ENCODE measurements at places on chromosomes 12 and 14.

GRCh38 chr12:51976376-51977160, 25.1 kb downstream of the ACVR1B start:
- no peak for DNase-seq

DNA sequence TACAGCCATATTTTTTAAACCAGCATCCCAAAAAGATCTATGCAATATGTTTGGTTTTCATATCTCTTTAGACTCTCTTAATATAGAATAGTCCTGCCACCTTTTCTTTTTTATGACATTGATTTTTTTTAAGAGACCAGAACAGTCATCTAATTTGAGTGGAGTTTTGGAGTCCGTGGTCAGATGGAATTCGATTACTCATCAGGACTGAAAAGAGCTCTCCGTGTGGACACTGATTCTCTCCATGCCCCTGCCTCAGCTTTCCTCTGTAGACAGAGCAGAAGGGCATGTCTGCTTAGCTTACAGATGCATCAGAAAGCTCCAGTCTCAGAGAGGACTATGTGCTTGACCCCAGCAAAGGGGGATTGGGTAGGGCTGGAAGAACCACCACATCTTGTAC, 27.8 kb downstream of the SMCO2 start:
- DNase-seq, result no peak

DNA sequence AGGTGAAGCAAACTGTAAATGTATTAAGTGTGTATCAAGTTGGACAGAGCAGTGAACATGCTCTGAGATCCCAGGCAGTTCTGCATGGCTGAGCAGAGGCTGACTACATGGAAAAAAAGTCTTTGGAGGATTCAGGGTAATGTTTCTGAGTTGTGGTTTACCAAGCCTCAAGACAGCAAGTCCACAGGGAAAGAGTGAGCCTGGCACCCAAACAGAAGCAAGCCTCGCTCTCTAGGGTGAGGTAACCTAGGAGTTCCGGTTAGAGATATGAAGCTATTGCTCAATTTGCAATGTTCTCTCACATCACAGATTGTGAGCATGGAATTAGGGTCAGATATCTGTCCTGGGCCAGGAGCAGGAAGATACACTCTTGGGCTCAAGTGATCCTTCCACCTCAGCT, 158.6 kb downstream of the MON2 start:
- DNase-seq, result no peak

DNA sequence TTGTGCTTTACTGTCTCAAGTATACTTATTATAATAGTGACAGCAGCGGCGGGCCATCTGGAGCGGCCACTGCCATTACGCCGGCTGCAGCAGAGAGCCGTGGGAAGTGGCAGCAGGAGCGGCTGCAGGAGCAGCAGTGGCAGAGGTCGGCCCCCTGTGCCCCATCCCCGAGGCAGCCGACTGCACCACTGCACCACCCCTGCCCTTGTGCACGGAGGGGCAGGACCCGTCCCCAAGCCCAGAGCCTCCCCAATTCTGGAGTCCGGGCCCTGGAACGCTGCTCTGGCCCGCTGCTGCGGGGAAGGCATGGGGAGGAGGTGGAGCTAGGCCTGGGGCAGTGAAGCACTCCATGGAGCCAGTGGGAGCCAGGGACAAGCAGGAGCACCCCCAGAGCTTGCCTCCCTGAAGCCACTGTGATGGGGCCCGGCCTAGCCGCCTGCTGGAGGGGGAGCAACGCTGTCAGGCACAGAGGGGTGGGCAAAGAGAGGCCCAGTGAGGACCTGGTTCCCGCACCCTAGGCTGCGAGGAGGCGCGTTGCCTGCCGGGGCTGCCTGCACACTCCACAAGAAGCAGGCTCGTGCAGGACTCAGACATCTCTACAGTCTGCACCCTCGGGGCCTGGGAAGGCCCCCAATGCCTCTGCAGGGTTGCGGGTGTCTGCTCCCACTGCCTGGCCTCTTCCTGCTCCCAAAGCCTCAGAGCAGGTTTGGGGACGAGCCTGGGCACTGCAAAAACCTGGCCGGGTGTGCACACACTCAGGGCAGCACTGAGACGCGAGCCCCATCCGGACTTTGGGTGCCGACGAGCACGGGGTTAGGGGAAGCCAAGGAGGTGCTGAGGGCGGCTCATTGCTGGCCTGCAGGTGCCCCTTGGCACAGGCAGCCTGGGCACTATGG, 74.2 kb upstream of the RASSF8 start:
- DNase-seq, result no peak

GRCh38 chr12:113400362-113400761, 3.3 kb downstream of the SDS start:
- no peak for DNase-seq

DNA sequence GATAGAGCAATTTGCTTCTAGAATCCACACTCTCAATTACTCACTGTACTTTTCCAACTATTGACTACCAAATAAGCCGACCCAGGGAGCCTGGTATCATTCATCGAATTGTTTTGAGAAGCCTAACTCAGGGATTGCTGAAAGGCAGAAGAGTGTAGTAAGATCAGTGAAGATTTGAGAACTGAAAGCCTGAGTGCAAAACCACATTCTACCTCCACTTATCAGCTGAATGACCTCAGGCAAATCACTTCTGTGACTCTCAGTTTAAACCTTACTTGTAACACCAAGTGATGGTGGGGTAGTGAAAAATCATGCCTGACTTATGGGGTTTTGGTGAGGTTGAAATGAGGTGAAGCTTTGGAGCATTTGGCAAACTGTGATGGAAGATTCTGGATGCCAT, 126.1 kb upstream of the MAX start:
- DNase-seq, result no peak

DNA sequence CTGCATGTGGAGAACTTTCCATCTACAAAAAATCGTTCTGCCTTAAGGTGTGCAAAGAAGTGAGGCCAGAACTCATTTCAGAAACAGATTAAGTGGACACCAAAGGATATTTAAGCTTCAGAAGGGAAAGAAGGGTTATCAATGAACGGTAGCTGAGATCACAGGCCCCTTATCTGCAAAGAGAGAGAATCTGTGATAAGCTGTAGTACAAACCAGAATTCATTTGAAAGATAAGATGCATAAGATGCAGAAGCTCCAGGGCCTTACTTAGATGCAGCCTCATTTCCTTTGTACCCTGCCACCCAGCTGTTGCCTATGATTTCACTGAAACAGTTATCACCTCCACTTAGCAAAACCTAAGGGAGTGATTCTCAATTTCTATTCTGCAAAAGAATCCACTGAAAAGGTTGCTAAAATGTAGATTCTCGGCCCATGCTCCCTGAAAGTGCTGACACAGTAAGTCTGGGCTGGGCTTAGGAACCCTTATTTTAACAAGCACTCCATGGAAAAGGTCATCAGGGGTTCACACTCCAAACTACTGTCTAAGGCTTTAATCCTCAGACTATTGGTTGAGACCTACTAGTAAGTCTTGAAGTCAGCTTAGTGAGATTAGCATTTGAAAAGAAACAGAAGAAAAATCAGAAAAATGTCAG, 64.8 kb downstream of the HELB start:
- no peak for DNase-seq

- no peak for DNase-seq
Measured at GRCh38 chr12:125944446-125944845, 879.2 kb downstream of the AACS start.

GRCh38 chr12:1797011-1797901, 23.1 kb upstream of the LRTM2 start:
- no peak for DNase-seq

GRCh38 chr12:84789184-84789583, 123.4 kb downstream of the SLC6A15 start:
- DNase-seq, result no peak

DNA sequence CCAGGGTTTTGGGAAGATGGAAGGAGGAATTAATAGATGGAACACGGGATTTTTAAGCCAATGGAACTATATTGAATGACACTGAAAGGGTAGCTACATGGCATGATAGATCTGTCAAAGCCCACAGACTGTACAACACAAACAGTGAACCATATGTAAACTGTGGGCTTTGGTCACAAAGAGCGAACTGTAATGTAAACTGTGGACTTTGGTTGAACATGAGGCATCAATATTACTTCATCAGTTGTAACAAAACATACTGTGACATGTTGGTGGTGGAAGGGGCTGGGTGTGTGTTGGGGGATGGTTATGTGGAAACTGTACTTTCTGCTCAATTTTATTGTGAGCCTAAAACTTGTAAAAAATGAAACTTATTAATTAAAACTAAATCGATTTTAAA, 210.6 kb upstream of the HMGA2 start:
- DNase-seq, result no peak

DNA sequence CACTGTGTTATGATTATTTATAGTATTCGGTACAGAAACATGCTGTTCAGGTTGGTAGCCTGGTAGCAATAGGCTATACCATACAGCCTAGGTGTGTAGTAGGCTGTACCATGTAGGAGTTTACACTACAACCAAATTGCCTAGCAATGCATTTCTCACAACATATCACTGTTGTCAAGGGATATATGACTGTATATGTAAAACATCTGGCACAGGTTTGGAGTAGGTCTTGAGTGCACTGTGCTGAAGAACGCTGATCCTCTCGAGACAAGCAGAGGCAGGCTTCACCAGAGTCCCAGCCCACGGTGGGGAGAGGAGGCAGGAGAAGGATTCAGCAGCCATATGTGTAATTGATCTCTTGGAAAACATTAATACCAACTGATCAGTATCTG, 15.0 kb upstream of the TBX5 start:
- DNase-seq, result no peak

GRCh38 chr12:104652910-104653309, 196.2 kb downstream of the CHST11 start:
- DNase-seq, result no peak

DNA sequence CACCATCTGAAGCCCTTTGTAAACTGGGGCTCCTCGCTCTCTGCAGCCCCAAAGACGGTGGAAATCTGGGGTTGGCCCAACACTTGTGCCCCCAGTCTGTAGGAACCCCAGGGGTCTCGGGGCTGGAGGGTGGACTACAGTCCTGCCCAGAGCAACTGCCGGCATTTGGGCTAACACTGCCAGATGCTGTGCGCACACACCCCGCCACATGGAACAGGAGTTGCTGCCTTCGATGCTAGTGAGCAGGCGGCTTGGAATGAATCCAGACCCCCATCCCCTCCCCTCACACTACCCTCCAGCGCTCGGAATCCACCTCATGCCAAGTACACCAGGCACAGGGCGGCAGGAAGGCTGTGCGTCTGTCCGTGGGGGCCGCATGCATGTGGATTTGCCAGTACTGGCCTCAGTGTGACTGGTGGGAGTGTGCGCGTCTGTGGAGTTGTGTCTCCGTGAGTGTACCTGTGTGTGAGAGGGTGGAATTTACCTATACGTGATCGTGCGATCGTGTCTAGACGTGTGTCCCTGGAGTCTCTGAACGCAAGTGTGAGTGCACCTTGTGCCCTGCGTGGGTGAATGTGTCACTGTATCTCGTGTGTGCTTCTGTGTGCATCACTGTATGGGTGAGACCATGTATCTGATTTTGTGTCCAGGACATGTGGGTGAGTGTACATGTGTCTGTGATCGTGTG, 5.1 kb downstream of the LHX5 start:
- DNase-seq, result no peak

GRCh38 chr12:103912069-103912468, 18.1 kb upstream of the HSP90B1 start:
- no peak for DNase-seq

- DNase-seq, result no peak
Measured at GRCh38 chr12:65524666-65525065, 246.2 kb downstream of the MSRB3 start.

DNA sequence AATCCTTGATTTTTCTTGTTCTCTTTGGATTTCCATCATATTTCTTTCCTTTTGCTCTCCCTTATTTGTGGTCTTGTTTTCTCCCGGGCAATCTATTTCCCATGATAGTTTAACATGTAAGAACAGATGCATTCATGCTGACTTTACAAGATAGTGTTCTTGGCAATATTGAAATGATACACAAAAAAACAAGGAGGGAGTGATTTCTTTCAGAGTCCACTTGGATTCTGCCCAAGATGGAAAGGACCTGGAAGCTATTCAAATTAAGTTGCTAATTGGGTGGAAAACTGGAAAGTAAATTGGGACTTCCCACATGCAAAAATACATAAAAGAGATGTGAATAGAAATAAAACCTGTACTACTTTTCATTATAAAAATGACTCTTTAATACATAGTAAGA, 14.4 kb upstream of the YARS2 start:
- DNase-seq, result no peak

- DNase-seq, result no peak
Measured at GRCh38 chr12:12736759-12737676, 19.9 kb downstream of the CDKN1B start.

DNA sequence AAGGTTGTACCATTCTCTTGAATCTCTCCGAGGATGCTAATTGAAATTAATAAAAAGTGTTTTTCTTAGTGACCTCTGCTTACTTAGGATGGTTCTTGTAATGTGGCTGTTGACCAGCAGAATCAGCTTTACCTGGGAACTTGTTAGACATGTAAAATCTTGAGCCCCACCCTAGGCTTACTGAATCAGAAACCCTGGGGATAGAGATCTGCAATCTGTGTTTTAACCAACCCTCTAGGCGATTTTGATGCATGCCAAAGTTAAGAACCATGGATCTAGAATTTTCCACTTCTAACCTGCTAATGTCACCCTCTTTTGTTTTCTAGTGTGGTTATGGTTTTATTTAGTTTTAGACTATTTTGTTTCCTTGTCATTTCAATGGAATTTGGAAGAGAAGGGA, 6.5 kb downstream of the NUBPL start:
- DNase-seq, result no peak

DNA sequence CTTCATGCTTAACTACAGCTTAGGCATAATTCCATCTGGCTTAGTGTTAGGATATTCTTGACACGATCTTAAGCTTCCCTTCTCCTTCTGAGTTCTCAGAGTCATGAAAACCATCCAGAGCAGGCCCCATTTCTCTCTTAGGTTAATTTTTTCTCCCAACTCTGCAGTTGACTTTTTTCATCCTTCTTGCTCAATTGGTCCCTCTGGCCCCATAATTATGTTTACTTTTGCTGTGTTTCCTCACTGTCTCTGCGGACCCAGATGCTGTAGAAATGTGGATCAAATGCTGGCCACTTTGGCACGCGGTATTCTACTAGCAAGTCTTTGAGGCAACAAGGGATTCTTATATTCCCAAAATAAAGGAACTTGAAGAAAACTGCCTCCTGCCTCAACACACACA, 9.5 kb downstream of the TMEM132C start:
- no peak for DNase-seq

- no peak for DNase-seq
Measured at GRCh38 chr14:64444984-64445845, 20.1 kb upstream of the AKAP5 start.

DNA sequence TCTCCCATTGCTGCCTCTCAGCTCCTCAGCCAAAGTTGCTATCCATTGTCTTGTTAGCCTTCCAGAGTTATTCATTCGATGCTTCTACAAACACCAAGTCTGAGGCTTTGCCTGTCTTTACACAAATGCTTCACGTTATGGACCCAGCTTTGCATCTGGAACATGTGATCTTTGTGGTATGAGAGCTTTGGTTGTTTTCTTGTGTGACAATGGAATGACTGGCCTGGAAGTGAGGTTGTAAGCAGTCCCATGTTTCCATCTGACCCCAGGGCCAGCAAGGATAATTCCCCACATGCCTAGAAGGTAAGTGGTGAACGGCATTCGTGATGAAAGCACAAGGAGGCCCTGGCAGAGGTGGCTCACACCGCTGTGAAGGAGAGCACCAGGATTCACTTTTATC, 866.7 kb upstream of the TMEM132C start:
- DNase-seq, result no peak

Measured in NCI-H2081 treated with DMSO at 0.1 percent for 48 hours (cell line).